ENCODE measurements at places on chromosomes 2 and 18.

- no peak for DNase-seq
These were observed 68.4 kb downstream of the TPO start for GRCh38 chr2:1481406-1482252.

GRCh38 chr2:88398180-88398579, 54.3 kb downstream of the FOXI3 start:
- DNase-seq = no peak

GRCh38 chr18:36279001-36279400, 18.5 kb upstream of the FHOD3 start:
- DNase-seq = no peak

GRCh38 chr18:43846299-43846698, 569.0 kb upstream of the SYT4 start:
- no peak for DNase-seq

GRCh38 chr2:230691005-230691647, 21.5 kb upstream of the CAB39 start:
- DNase-seq = no peak

DNA sequence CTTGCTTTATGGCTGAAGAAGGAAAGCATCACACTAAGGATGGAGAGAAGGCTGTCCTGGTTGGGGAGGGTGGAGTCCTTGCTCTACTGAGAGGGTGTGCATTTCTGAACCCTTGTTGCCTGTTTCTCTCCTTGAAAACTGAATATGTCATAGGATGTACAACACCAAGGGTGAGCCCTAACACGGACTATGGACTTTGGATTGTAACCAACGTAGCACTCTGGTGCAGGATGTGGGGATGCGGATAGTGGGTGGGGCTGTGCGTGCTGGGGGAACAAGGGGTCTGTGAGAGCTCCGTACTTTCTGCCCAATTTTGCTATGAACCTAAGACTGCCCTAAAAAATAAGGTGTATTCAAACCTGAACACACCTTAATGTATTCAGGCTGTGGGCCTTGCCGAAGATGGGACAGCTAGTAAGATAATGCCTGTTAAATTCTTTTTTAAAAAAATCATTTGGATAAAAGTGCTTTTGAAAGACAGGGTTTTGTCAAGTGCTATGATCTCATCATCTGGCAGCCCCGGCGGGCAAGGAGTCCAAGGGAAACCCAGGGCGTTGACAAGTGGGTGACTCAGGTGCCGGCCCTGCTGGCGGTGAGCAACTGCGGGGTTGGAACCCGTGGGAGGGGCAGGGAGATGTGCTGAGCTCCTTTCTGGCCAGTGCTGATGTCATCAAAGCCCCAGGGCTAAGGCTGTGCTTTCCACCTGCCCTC, 54.0 kb downstream of the GATA6 start:
- DNase-seq = no peak

DNA sequence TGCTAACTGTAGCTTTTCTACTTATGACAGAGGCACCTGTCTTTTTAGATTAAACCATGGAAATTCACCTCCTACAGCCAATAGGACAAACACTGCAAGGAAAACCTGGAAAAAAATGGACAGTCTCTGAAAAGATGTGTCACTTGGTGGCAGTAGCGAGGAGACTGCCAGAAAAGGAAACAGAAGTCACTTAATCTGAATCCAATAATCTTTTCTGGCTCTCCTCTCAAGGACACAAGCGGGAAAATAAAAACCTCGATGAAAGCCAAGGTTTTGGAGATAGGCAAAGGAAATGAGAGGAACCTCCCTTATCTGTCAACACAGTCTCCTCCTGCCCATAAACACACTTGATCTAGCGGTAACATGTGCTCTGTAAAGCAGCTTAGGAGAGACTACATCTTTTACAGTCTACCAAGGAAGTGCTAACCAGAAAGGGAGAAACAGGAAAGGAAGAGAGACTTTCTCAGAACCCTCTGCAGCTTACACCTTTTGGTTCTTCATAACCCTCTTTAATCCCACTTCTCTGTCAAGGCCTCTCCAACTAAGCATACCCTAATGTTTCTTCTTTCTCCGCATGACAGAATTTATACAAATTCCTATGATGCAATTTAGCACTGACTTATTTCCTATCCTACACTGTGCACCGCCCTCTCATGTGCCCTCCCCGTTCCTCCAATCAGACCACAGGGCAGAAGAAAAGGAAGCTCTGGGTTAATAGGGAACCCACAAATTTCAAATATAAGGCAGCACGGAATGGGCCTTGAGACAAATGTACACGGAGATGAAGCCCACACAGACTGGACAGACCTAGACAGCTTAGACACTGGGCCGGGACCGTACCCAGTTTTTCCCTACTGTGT, 52.8 kb downstream of the CLASP1 start:
- no peak for DNase-seq

DNA sequence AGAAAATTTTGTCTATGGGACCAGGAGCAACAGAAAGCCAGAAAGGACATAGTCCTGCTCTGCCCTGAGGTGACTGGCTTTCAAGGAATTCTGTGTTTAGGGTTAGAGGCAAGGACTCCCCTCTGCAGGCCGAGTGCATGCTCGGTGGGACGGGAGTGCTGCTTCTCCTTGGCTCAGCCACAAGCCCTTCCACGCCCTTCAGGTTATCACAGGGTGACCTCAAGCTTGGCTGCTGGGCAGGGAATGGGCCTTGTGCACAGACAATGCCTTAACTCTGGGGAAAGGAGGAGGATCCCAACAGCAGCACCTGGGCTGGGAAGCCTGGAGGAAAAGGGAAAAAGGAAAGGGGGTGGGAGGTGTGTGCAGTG, 32.8 kb downstream of the FAM178B start:
- DNase-seq = no peak

DNA sequence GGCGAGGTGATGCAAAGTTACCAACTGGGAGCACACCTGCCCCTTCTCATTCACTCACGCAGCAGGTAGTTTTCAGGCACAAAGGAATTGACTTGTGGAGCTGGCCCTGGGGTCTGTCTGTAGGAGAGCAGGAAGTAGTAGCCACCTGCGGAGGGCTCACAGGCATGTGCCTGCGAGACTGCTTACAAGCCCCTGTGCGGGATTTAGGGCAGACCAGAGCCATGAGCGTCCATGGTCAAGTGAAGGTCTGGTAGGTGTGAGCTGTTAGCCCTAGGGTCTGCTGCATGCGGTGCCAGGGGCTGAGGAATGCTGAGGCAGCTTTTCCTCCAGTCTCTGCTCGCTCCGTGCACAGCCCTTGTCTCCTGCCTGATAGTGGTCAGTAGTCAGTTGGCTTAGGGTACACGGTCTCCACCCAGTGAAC, 18.9 kb downstream of the INPP4A start:
- no peak for DNase-seq

- no peak for DNase-seq
These were observed 1237.8 kb downstream of the SUCLG1 start for GRCh38 chr2:83221258-83221657.

DNA sequence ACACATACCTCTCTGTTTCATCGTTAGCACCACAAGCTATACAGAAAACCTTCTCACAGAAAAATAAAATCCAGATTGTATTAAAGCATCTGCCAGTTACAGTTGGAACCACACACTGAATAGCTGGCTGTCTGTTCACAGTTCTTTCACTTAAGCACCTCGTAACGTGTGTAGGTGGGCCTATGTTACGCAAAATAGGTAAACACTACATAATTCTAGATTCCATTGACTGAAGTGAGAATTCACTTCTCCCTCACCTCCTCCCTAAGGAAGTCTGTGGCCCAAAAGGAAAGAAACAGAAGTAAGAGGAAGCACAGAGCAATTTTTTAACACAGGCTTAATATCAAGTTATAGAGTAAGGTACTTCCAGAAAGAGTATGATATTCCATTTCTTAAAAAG, 24.9 kb downstream of the PELI1 start:
- no peak for DNase-seq

- DNase-seq = no peak
These were observed 72.7 kb downstream of the CAB39 start for GRCh38 chr2:230785346-230785745.

- DNase-seq = no peak
These were observed 158.5 kb downstream of the CDCA7 start for GRCh38 chr2:173513107-173513727.

DNA sequence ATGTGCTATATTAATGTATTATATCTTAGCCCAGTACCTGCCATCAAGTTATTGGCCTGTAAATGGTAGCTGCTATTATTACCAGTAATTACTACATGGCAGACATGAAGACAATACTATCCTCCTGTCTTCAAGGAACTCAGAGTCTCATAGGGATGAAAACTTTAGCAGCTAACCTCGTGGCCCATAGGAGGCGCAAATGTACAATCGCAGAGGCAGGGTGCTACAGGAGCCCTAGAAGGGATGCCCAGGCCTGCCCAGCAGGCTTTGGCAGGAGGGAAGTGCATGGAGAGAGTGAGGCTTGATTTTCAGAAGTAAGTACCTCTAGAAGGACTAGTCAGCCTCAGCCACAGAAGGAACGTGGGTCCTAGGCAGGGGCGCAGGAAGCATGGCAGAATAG, 44.7 kb upstream of the KIDINS220 start:
- no peak for DNase-seq

DNA sequence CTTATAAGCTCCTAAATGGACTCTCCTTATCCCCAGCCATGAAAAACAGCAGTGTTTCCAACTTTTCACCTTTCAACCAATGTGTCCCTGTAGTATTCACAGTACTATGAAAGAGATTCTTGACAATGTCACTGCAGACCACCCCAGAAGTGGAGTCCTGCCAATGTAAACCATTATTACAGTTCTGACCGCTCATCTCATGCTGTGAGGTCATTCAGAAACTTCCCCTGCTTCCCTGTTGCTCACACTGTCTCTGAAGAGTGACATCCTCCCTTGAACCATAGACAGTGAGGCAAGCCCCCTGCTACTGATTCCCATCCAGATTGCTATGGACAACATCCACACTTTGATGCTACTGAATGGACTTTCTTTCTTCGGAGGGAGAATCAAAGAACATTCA, 1523.7 kb upstream of the ACVR2A start:
- no peak for DNase-seq

- no peak for DNase-seq
These were observed 11.4 kb upstream of the NDUFV2 start for GRCh38 chr18:9091066-9091476.

DNA sequence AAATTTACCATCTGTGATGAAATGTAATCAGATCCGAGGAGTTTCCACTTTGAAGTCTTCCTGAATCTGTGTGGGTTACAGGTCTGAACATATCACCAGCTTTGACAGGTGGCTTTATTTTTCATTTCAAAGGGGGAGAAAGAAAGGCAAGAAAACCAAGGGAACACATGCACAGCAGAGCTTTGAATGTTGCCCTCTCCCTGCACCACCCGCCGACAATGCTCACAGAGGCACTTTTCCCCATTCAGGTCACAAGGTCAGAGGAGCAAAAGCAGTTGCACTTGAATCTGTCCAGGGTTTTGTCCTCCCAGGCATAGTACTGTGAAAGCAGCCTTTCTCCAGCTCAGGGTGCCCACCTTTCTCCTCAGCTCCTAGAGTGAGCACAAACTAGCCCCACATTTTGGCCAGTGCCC, 130.2 kb downstream of the OSR1 start:
- no peak for DNase-seq

DNA sequence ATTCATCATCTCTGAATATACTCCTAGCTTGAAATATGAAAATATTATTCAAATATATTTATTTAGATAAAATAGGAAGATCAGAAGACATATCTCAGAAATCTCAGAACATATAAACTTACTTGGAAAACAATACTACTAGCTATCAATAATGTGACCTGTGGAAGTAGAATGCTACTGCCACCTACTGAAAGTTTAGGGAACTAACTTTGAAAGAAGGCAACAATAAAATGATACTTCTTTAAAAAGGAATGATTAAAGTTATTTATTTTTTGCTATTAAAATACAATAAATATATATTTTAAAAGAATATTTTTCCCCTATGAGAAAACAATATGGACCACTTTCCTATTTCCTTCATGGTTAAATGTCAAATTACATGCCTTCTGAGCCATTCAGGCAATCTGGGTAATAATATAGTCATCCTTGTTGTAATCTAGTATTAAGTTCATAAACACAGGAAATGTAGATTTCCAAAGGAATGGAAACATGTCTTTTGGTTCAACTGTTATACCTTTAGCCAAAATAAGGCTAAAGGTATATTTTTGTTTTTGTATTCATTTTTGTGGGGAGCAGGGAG, 26.0 kb downstream of the ACADL start:
- DNase-seq = no peak

DNA sequence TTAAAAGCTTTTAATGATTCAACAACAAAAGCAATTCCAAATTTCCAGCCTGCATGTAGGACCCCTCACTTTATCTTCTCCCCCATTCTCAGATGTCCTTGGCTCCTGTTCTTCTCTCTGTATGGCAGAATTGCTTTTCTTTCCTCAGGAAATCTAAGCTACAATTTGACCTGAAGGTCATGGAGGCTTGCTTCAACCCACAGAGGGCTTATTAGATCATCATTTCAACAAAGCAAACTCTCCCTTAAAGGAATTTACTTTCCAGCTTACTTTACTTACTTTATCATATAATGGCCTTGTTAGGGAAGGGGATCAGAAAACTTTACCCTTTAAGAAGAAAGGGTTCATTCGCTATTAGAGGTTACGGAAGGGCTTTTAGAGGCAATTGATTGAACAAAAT, 211.5 kb downstream of the RAD51AP2 start:
- DNase-seq = no peak
